ENCODE measurements at places on chromosomes 7 and 10.

DNA sequence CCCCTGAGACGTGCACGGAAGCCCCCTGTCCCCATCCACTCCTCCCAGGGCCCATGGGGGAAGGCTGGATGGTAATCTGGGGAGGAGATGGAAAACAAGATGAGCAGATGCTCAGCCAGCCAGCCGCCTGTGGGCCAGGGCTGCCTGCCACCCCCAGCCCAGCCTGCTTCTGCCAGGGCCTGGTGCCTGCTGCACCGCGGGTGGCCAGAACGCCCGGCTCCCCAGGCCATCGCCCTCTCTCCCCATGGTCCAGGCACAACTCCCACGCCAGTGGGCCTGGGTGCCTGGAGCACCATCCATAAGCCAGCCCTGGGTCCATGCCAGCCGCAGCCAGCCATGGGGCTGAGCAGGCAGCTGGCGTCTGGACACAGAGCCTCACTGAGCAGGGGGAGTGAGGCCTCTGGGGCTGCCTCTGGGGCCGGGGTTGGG, 57.2 kb upstream of the ELN start:
- no peak for DNase-seq

DNA sequence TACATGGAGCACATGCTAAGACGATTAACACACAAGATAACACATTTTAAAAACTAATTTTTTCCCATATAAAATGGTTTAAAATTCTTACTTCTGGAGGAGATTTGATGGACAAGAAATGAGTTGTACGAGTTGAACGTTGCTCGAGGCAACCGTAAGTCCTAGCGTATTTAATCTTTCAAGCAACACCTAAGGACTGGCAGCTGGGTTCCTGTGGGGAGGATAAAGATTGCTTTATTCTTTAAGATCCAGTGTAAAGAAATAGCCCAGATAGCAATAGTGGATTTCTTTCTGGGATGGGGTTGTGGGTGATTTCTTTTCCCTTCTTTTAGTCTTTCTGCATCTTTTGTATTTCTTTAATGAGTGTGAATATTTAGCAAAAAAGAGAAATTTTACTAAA, 9.8 kb downstream of the TBXAS1 start:
- no peak for DNase-seq

DNA sequence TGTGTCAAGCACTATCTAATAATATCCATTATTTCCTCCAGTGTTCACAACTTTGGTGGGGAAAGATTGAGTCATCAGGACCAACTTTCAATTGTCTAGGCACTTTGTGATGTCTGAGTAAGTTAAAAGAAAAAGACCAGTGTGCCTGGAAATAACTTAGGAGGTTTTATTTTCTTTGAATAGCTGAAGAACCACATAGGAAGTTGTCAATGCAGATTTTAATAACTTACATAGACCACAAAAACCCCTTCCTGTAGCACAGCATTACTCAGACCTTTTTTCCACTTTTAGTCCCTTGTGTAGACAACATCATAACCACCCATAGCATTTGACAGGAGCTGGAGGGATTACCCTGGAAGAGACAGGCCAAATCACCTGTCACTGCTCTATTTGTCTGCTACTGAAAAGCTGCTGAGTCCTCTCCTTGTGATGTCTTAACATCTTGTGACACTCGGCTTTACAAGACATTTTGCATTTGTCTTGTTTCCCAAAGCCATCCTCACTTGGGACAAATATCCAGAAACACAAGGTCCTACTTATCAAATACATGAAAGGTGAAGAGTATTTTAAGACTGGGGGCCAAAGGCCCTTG, 241.5 kb upstream of the PTER start:
- DNase-seq: no peak

DNA sequence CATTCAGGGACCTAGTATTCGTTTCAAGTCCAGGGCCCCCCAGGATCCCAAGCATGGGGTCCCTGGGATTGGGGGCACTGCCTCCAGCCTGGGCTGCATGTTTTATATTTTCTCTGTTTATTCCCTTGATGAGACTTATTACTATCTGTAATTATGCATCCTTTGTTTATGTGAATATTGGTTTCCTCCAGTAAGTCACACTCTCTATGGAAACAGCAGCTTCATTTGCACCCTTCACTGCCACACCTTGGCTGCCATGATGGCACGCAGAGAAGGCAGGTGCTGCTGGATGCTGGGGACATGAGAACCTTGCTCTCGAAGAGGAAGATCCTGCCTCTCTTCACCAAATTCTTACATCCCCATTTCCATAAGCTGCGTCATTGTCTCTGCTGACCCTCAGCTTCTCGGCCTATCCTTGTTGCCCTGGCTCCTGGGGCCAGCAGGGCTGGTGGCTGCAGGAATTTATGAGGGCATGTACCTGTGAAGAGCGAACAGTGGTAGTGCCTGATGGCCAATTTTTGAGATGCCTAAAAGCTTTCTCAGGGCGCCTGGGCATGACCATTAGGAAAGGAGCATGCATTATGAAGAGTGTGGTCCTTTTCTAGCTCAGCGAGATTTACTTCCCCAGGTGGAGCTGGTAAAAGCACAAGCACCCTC, 479.3 kb upstream of the KLF6 start:
- no peak for DNase-seq

DNA sequence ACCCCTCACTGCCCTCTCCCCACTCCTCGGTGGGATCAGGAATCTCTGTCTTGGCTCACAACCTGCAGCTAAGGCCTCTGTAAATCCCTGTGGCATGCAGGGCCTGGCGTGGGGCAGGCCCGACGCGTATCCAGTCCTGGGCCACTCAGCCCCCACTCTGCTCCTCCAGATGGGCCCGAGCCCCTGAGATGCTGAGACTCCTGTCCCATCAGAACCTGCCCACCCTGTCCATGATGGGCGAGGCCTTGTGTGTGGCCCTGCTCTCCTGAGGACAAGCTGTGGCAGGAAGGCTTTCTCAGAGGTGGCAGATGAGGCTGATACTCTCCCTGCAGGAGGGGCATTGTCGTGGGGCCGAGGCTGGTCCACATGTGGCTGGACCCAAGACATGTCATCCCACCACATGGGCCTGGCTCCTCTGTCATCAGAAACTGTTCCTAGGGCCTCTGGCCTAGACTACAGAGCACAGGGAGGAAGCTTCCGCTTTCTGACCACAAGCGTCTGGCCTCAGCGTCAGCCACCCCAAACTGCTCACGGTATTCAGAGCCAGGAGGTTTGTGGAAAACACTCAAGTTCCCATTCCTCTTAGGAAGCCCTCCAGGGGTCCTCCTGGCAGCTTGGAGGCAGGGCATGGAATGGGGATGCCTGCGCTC, 6.0 kb downstream of the ALOX5 start:
- DNase-seq: no peak

DNA sequence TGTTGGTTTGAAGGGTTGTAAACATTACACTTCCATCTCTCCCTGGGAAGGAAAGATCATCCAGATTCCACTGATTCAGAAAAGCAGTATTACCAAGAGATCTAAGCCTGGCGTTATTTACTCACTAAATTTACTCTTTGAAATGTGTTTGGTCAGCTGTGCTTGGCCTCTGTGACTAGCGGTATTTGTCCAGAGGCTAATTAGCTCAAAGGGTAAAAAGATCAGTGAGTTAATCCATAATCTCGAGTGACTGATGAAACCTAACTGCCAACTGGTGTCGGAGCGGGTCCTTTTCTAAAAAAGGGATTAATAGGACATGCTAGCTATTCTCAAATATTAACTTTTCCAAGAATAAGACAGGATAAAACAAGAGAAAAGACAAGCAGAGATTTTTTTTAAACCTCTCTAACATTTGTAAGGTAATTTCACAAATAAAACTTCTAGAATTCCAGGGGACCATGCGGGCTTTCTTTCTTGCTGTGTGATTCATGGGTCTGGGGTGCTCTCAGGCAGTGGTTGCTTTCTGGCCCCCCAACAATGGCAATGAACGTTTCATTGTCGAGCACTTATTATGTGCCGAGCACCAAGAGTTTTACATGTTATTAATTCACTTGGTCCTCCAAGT, 247.3 kb upstream of the AOAH start:
- no peak for DNase-seq

DNA sequence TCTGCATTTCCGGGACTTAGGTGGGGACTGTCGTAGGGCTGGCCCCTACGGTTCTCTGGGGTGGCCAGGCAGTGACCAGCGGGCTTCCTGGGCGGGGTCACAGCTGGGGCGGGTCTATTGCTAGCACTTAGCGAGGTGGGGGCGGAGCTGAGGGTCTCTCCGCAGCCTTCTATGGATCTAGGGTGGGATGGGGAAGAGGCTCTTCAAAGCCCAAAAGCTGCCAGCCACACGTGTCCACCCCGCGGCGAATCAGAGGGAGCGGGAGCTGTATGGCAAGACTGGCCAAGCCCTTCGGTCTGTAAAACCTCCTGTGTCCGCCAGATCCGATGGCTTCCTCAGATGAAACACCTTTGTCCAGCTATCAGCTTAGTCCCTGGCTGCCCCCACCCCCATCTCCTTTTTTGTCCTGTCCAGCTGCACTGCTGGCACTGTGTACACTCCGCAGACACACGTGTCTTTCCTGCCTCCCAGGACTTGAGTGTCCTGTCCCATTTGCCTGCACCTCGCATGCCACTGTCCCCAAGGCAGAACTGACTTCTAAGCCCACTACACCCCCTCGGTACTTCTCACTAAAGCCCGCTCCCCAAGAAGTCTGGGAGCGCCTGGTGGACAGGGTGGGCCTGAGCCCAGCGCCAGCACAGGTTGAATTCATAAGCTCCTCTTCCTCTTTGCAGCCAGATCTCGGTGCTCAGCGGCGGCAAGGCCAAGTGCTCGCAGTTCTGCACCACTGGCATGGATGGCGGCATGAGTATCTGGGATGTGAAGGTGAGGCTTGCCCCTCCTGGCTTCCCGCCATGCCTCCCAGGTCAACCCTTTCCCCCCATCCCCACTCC, 14.8 kb downstream of the PDAP1 start:
- no peak for DNase-seq

DNA sequence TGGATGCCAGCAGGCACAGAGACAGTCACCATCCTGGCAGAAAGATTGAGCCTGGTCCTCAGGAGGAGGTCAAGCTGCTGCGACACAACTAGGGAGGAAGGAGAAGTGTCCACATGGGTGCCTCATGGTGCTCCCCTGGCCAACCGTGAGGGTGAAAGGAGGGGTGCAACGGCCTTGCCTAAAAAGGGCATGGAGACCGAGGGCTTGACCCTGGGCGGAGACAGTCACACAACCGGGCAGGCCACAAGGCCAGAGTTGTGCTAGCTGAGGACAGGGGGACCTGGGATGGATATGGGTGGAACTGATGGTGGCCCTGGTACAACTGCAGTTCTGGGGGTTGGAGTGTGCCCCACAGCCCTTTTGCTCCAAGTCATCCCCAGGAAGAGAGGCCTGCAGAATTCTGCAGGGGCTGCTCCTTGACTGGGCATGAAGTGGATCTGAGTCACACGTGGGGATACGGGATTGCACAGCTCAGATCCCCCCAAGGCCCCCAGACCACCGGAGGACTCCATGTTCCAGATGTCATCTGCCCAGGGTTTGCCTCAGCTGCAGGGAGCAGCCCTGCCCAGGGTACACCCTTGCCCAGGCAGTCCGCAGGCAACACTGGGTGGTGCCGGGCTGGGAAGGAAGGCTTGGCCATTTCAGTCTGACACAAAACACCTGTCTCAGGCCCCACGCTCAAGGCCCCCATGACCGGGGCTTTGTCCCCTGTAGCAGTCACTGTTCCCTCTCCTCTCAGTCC, 602.3 kb upstream of the MGMT start:
- no peak for DNase-seq

Measured in CD4-positive, alpha-beta T cell treated with Interleukin-6 at 100 ng/mL for 8 hours (primary cell).